Activated CD4-positive, alpha-beta T cell treated with anti-CD3 and anti-CD28 coated beads, Interleukin-2, Interleukin-4, amounts not matched to agents 100 ng/mL and 50 ng/mL, durations not matched to agents 16 hours and 8 hours (primary cell): ENCODE measurements at places on chromosomes 2 and 18.

- no peak for DNase-seq
These were observed 70.3 kb downstream of the TMEM17 start for GRCh38 chr2:62435720-62436119.

DNA sequence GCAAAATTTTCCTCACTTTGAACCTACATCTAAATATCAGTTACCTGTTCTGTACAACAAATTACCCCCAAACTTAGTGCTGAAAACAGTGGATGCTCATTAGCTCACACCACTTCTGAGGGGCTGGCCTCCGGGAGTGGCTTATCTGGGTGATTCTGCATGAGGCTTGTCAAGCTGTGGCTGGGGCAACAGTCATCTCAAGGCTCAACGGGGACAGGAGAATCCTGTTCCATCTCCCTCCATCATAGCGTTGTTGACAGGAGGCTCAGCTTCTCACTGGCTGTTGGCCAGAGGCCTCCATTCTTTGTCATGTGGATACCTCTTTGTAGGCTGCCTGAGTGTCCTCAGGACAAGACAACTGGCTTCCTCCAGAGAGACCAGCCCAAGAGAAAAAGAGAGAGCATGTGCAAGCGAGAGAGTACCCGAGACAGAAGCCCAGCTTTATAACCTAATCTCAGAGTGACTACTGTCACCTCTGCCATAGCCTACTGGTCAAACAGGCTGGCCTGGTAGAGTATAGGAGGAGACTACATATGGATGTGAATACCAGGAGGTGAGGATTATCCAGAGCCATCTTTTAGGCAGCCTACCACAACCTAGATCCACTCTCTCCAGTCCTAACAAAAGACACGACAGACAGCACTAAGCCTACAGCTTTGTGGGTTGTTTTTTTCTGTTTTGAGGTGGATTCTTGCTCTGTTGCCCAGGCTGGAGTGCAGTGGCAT lies 79.1 kb downstream of the AOX1 start:
- DNase-seq: no peak

DNA sequence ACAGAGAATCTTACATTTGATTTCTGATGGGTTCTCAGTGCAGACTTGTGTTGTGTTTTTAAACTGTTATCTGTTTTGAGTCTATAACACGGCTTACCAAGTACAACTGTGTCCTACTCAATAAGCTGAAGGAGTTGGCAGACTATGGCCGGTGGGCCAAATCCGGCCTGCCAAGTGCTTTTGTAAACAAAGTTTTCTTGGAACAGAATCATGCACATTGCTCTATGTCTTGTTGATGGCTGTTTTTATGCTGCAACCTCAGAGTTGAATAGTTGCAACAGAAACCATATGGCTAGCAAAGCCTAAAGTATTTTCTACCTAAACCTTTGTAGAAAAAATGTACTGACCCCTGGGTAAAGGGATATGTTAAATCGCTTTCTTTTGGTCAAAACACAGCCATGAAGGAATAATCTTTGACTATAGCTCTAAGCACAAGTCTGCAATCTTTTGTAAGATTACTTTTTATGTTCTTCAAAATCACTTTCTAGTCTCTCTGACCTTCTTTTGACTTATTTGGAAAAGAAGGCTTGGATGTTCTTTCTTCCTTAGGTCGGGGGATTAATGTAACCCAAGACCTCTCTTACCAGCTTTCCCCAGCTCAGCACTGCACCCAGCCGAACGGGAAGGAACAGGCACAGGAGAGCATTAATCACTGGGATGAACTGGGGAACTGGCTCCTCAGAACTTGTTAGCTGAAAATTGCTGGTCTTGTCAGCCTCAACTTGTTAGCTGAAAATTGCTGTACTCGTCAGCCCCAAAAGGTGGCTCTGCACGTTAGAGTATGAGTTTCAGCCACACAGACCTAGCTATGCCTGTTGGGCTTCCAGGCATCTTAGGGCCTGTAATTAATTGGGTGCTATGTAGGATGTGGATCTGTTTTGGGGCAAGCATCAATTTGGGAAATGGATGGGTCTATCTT lies 75.4 kb downstream of the CD8B2 start:
- no peak for DNase-seq

GRCh38 chr2:55565613-55566012 lies 46.1 kb downstream of the CFAP36 start:
- DNase-seq: no peak

GRCh38 chr2:147659051-147659450 lies 185.8 kb upstream of the ACVR2A start:
- no peak for DNase-seq

DNA sequence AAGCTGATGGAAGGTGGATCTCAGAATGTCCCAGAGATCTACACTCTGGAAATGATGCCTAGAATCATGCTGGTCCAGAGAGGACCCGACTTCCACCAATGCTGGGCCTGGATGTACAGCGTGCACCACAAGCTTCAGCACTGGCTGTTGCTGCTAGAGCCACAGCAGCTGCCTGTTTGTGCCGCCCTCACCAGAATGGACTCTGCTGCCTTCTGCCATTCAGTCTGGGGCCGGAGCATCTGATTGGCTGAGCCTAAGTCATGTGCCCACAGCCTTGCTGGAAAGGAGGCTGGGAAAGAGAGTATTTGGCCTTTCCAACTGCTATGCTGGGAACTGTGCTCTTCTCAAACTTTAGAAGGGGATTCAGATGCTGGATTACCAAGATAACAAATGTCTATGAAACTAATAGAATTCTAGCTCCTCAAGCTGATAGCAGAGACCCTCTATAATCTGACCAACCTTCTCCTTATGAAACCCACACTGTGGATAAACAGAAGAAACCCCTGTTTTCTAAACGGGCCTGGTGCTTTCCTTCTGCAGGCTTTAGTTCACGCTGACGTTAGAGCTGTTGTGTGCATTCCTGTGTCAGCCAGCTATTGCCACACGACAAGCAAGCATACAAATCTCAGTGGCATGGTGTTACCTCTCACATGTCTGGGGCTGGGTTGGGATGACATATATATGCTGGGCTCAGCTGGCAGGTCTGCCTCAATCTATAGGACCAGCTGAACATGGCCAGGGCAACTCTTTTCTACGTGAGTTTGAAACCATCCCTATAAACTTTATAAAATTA lies 4.1 kb upstream of the LOXHD1 start:
- DNase-seq: no peak

DNA sequence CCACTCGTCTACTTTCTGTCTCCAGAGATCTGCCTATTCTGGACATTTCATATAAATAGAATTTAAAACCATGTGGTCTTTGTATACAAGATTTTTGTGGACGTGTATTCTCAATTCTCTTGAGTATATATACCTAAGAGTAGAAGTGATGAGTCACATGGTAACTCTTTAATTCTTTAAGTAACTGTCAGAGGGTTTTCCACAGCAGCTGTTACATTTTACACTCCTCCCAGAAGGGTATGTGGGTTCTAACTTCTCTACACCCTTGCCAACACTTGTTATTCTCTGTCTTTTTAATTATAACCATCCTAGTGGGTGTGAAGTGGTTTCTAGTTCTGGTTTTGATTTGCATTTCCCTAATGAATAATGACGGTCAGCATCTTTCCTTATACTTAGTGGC lies 70.9 kb downstream of the MAP3K20 start:
- DNase-seq: peak; percentile 28

DNA sequence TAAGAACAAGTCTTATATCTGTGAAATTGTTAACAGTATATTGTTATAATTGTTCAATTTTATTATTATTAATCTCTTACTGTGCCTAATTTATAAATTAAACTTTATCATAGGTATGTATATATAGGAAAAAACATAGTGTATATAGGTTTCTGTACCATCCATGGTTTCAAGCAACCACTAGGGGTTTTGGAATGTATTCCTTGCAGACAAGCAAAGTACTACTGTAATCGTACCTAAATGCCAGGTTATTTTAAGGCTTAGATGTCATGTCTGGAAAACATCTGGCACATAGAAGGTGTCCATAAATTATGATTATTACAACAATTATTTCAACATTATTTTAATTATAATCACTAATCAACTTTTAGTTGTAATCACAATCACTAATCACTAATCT lies 8.4 kb downstream of the ITSN2 start:
- no peak for DNase-seq

DNA sequence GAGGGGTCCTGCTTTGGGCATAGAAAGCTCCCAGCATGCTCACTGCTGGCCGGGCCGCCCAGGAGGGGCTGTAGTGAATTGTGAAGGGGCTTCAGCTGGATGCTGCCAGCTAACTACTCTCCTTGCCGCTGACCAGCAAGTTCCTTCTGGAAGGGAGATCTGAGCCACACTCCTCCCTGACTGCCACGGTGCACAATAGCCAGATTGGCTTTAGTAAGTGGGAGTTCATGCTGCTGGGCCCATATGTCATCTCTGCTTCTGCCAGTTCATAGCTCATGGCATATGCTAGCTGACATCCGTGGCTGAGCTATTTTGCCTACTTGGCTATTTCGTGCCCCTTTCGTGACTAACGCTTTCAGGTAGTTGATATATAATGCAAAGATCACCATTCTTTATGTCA lies 51.6 kb upstream of the ROCK2 start:
- DNase-seq: no peak

- DNase-seq: no peak
These were observed 311.0 kb downstream of the NDUFA10 start for GRCh38 chr2:239714116-239714515.

DNA sequence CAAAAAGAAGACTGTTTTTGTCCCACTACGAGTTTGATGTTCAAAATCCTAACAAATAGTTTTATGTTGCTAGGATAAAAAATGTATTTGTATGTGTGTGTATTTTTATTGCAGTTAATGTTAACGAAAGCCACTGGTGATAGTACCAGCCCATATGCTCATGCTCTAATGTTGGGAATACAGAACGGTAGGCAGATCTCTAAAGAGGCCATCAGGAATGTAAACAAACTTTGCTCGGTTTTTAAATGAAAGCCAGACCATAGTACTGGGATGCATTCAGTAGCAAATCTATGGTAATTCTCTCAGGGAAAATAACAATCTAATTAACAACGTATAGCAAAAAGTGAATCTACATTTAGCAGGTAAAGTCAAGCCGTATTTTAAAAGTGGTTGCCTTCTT lies 208.1 kb downstream of the NEDD4L start:
- no peak for DNase-seq

- DNase-seq: no peak
These were observed 113.5 kb downstream of the EFEMP1 start for GRCh38 chr2:55809875-55810621.

GRCh38 chr2:10544252-10544651 lies 96.1 kb upstream of the ODC1 start:
- peak; percentile 17 for DNase-seq

DNA sequence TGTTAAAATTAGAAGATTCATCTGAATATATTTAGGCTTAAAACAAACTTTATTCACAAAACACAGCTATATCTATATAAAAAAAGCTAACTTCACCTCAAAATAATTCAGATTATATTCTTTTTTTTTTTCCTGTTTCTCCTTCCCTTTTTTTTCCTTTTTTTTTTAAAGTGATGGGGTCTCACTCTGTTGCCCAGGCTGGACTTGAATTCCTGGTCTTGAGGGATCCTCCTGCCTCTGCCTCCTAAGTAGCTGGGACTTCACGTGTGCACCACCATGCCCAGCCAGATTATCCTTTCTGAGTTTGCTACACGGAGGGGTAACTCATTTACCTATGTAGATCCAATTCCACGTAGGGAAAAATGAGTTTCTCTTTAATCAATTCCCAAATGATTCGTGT lies 3.8 kb downstream of the IDH1 start:
- no peak for DNase-seq

DNA sequence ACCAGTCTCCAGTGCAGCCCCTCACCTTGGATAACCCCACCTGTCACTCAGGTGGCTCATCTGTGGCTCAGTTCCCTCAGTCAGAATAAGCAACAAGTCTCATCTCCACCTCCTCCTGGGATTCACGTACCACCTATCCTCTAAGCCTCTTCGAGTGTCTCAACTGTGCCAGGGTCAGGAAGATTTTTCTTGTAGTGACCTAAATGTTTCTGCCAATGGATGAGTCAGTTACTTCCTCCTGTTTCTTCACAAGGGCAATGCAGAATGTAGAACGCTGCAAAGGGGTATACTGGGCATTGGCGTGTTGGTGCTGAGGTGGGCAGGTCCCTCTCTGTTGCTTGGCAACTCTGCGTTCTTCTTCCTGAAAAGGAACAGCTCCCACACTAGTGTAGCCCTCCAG lies 213.3 kb upstream of the CXCR4 start:
- DNase-seq: no peak

DNA sequence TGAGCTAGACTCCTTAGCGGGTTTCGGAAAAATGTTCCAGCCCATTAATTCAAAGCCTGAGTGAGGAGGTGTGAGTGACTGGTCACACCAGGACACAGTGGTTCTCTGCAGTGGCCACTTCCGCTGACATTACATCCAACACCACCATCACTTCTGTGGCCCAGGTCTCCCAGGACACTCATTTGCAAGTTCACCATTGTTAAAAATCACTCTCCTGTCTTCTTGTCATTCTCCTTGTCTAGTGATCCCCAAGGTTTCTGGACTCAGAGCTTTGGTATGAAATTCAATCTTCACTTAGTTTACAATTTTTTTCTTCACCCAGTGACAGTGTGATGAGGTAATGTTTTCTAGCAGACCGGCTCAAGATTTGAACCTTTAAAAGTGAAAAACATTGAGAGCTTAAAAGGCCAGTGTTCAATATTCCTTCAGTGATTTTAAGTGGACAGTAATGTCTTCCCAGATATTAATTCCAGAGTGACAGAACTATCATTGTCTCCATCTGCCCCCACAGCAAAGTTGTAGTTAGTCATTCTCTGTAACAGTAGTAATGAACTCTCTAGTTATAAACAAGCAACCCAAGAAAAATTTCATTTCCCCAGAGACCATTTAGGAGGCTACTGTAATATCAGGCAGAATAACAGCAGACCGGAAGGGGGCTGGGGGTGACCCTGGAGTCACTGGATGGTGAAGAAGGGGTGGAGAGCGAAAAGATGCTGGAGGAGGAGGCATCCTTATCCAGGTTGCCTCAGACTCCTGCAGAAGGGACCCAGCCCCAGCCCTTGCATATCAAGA lies 164.9 kb downstream of the GFPT1 start:
- no peak for DNase-seq

GRCh38 chr2:218074031-218074430 lies 5.0 kb downstream of the RUFY4 start:
- peak; percentile 7 for DNase-seq
